ENCODE measurements at places on chromosomes 4 and X. TPM values are rescaled to one million over a fixed set of nuclear protein-coding genes. Genes with fewer than 3 reads are reported as not detected.

- DNase-seq = no peak
Measured at GRCh38 chrX:124346877-124347241, 496 bp downstream of the SH2D1A start.

Gene NCBP2L
- polyA plus RNA-seq = not detected

- DNase-seq = no peak
Measured at GRCh38 chr4:37839426-37839825, 12.9 kb downstream of the PGM2 start.

- DNase-seq = no peak
Measured at GRCh38 chr4:80155316-80155982, 41.9 kb upstream of the PRDM8 start.

Gene TREX2
- polyA plus RNA-seq = 0.20 TPM

DNA sequence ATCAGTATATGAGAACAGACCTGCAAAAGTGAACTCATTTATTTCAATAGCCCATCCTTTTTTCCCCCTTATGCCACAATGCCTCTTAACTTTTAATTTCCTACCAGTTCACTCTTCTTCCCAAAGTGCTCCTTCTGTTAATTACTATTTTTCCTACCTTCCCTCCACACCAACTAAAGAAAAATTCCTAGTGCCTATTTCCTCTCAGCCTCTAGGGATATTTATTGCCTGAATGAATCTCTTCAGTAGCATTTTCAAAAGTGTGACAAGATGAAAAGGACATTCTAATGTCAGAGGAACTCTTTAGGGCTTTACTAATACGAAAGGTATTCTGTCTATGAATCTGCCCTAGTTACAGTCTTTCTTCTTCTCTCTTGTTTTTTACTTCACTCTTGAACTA is 181.1 kb upstream of the SPRY1 start:
- no peak for DNase-seq

GRCh38 chr4:80585542-80585941 is 250.0 kb downstream of the CFAP299 start:
- DNase-seq = no peak

- DNase-seq = no peak
Measured at GRCh38 chr4:89254847-89255246, 52.8 kb downstream of the GPRIN3 start.

Gene BTK
- 3.0 TPM for polyA plus RNA-seq

Gene ADH1A
- 0.70 TPM for polyA plus RNA-seq

DNA sequence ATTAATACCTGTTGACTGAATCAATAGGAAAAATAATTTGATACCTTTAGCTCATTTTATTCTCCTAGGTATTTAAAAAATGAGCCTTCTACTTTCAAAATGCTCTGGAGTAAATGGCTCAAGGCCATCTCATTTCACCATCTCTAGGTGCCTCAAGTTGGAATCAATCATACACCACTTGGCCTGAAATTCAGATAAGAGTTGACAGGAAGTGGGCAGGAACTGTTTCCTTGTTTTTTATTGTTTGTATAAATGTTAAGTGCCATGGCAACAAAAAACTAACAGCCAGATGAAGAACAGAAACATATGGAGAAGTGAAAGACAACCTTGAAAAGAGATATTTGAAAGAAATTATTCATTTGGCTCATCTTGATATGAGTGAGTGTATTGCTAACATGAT is 12.4 kb downstream of the LIMCH1 start:
- DNase-seq = peak; percentile 67

Gene POU4F2
- not detected for polyA plus RNA-seq

DNA sequence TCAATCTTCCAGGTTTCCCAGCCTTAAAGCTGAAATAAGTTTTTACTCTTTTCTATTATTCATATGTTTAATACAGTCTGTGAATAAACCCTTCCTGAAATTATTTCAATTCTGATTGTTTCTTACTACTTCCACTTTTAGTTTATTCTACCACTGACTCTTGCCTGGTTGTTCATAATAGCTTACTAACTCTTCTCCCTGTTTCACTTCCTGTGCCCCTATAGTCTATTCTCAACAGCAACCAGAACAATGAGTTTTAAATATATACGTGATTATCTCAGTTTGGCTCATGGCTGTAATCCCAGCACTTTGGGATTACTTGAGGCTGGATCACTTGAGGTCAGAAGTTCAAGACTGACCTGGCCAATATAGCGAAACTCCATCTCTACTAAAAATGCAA is 408.0 kb upstream of the SPOCK3 start:
- DNase-seq = no peak

GRCh38 chr4:78704981-78705683 is 71.0 kb upstream of the BMP2K start:
- DNase-seq = no peak

- no peak for DNase-seq
Measured at GRCh38 chr4:80568891-80569290, 233.4 kb downstream of the CFAP299 start.

DNA sequence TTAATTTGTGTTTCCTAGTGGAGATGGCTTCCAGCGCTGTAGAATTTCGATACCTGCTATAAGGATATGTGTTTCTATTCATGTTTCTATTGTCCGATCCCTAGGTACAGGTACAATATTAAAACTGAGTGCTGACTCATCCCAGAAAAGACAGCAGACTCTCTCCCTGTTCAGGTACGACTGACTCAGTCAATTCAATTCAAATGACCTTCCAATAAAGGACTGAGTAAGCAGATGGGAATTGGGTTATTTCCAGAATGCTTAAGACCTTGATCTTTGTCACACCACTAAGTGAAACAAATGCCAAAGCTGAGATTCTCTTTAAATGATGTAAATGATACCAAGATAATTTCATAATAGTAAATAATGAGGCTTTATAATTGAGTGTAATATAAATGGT is 1596.9 kb downstream of the RPA4 start:
- DNase-seq = no peak

- no peak for DNase-seq
Measured at GRCh38 chrX:107154787-107155620, 36.4 kb upstream of the RBM41 start.

GRCh38 chr4:41384992-41385391 is 128.3 kb downstream of the UCHL1 start:
- DNase-seq = peak; percentile 75

DNA sequence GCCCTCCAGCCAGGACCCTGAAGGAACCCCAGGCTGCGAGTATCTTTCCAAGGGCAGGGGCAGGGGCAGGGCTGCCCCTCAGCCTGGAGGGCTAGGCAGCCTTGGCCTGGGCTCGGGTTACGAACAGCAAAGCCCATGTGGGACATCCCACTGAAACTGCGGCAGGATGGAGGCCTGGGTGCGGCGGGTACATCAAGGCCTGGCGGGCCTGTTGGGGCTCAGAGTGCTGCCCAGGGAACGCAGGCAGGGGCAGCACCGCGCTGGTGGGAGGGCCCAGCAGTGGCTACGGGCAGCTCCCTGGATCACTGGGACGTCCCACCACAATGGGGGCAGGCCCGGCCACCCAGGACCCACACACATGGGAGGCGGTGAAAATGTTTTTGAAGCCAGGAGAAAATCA is 10.9 kb downstream of the NAT8L start:
- DNase-seq = no peak

Gene ADH4
- 0.65 TPM for polyA plus RNA-seq

DNA sequence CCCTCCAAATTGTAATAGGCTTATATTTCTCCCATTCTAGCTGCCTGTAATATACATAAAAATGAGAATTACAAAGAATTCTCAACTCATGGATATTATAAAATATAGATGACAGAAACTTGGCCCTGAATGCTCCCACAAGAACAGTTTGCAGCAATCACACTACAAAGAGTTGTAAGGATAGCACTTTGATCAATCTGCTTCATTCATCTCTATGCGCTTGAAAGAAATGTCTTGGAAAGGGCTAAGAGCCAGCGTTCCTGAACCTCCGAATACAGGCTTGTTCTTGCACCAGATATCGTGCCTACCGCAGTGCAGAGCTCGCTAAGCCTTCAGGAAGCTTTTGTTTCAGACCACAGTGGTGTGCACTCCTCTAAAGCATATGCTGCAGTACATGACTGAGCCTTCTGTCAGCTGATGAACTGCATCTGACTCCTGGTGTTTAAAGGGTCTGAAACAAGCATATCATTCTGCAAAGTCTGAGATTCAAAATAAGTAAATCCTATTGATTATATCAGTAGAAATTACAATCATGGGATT is 417.6 kb upstream of the ZFP42 start:
- no peak for DNase-seq

Gene TCEANC
- polyA plus RNA-seq = 5.2 TPM

GRCh38 chr4:121168446-121169281 is 4.5 kb upstream of the TNIP3 start:
- DNase-seq = peak; percentile 30

GRCh38 chr4:138307319-138307718 is 65.2 kb upstream of the SLC7A11 start:
- peak; percentile 19 for DNase-seq

DNA sequence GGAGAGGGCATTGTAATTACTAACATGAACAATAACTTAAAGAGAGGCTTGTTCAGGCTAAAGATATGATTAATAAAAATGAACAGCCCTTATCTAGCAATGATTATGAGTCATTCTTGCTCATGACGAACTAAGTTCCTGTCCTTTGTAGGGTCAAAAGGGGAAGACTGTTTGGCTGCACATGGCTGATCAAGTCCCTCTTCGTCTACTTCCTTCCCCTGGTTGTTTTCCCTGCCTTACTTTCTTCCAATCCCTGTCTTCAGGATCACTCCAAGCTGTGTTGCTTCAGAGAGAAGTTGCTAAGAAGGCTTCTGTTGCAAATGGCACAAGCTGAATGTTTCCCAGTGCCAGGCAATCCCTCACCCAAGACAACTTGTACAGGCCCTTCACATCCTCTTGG is 115.0 kb upstream of the HS3ST1 start:
- DNase-seq = peak; percentile 27

Gene SOD3
- polyA plus RNA-seq = 31.3 TPM

- DNase-seq = no peak
Measured at GRCh38 chr4:79048878-79049277, 109.6 kb upstream of the PAQR3 start.

Gene CT55
- polyA plus RNA-seq = 0.11 TPM

DNA sequence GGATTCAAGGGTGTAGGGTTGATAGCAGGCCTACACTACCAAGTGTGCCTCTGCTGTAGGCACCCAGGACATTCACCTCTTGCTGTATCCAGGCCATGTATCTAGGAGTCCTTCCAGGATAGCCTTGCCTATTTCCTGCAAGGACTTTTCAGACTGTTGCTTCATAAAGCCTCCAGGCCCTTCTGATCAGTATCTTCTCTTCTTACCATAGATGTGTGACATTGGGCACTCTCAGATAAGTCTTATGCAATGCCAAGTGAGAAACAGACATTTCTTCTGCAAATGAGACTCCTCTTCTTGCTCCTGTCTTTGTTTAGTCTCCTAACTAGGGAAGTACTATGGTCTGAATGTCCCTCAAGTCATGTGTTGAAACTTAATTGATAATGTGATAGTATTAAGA is 386.8 kb downstream of the ANKRD50 start:
- no peak for DNase-seq

DNA sequence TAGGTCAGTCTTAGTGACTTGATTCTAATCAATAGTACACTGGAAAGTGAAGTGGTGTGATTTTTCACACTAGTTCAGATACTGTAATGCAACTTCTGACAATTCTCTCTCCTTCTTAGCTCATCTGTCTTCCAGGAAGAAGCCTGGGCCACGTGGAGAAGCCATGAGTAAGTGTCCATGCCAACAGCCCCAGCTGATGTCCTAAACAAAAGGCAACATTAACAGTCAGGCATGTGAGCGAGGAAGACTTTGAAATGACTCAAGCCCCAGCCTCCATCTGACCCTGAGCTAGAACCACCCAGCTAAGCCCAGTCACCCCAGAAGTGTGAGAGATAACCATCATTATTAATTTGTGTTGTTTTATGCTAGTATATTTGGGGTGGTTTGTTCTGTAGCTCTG is 115.7 kb upstream of the MAGEB16 start:
- DNase-seq = no peak

DNA sequence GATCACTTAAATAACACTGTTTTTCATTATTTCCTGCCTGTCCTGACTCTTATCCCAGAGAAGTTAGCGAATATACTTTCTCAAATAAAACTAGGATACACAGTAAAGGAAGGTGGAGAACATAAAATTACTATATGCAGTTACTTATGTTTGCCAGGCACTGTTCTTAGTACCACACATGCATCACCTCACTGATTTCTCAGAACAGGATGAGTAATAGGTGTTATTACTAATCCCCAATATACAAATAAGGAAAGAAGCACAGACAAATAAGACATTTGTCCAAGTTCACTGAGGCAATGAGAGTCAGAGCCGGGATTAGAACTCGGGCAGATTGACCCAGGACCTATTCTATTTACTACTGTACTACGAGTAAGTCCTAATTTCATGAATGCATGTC is 91.7 kb downstream of the CORIN start:
- DNase-seq = no peak

DNA sequence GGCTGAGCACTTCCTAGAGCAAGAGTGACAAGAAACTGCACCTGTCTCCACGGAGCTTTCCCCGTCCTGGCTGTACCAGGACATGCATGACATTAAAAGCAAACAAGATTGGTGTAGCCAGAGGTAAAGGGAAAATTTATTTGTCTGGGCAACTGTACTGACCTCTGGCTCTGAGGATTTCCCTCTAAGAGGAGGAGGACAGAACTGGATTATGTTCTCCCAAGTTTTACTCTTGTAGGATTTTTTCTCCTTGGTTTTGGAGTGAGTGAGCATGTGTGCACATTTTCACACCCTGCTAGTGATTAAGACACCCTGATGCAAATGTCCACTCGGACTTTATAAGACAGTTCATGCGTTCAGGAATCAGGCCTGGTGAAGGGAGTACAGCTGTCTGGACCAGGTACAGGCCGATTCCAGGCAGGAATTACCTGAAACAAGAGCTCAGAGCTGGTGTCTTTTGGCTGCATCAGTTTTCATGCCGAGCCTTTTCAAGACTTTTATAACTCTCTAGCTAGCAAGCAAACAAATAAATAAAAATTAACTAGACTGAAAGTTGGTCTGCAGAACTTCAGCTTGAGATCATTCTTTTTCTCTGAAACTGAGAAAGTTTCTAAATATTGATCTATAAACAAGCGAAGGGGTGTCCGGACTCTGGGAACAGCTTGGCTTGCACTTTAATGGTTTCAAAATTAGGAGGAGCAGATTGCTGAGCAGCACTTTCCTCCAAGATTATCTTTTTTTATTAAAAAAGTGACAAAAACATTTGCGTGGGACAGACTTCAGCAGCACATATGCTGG is 51.3 kb upstream of the SPRY1 start:
- DNase-seq = no peak

Gene FAT1
- polyA plus RNA-seq = 113 TPM
